ENCODE measurements at places on chromosomes 5 and 9. TPM values are rescaled to one million over a fixed set of nuclear protein-coding genes. Genes with fewer than 3 reads are reported as not detected.

Gene ANKRD31
- total RNA-seq, result 0.16 TPM

Gene RUFY1
- 46.0 TPM for total RNA-seq

Gene DIPK1B
- total RNA-seq, result 1.3 TPM

Gene GPR150
- 0.48 TPM for total RNA-seq

Gene CSF1R
- 0.14 TPM for total RNA-seq

Gene SMIM33
- 0.59 TPM for total RNA-seq

Gene OGN
- total RNA-seq, result not detected

Gene FOXI1
- not detected for total RNA-seq

Gene PTCD2
- 7.9 TPM for total RNA-seq

Gene OTP
- not detected for total RNA-seq

Gene GABRA6
- total RNA-seq, result not detected

Gene PCDHGB1
- 0.18 TPM for total RNA-seq

Gene PTGR1
- total RNA-seq, result 0.73 TPM

Gene NR6A1
- 0.25 TPM for total RNA-seq

Gene GFI1B
- not detected for total RNA-seq

Gene RACK1
- total RNA-seq, result 1,850 TPM

Gene ARHGEF37
- 0.80 TPM for total RNA-seq

Gene EIF4EBP3
- 6.7 TPM for total RNA-seq

Gene AQP3
- 113 TPM for total RNA-seq

Gene RNF180
- not detected for total RNA-seq

Gene LRRC14B
- not detected for total RNA-seq

Gene TPRN
- total RNA-seq, result 9.6 TPM

Gene RNF183
- not detected for total RNA-seq

Gene SPINK4
- not detected for total RNA-seq

Gene NTRK2
- 0.34 TPM for total RNA-seq
